ENCODE measurements at places on chromosomes 6 and 20. TPM values are rescaled to one million over a fixed set of nuclear protein-coding genes. Genes with fewer than 3 reads are reported as not detected.

CCN2 gene
- 35.2 TPM for total RNA-seq

GRM1 gene
- total RNA-seq = 0.07 TPM

ARMC2 gene
- total RNA-seq = 1.7 TPM

EPHA7 gene
- 0.05 TPM for total RNA-seq

MROH8 gene
- 0.81 TPM for total RNA-seq

DOK5 gene
- total RNA-seq = not detected

WFDC12 gene
- total RNA-seq = not detected

FAM209B gene
- total RNA-seq = 0.56 TPM

HAO1 gene
- total RNA-seq = not detected

All from A549 treated with RU486 at 1 μM for 4 hours (cell line).